ENCODE measurements at places on chromosomes 11 and 22.

DNA sequence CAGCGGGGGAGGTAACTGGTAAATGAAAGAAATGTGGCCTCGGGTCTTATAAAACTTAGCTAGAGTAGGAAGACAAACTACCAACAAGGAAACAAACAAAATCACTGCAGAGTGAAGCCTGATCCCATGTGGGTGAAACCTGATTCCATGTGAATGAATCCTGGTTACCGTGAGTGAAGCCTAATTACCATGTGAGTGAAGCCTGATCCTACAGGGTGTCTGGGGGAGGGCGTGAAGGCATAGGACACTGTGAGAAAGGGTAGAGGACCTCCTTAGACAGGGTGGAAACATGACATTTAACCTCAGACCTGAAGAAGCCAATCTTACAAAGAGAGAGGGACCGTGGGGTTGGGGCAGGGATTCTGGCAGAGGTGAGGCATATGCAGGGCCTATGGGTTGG is 106.2 kb upstream of the USP47 start:
- DNase-seq, result no peak

DNA sequence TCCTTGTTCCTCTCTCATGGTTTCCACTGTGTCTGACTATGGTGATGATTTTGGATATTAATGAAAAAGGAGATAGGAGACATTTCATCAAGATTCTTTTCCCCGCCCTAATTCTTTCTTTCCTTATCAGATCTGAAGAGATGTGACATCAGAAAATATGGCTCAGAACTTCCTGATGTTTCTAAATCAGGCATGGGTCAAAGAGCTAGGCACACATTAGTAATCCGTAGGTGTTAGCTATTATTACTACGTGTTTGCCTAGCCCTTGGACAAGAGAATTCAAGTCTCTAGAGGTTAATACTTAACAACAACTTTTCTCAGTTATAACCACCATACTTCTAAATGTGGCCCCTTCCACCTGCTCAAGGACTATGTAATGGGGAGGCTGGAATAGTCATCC is 5.8 kb downstream of the JOSD1 start:
- DNase-seq, result no peak

DNA sequence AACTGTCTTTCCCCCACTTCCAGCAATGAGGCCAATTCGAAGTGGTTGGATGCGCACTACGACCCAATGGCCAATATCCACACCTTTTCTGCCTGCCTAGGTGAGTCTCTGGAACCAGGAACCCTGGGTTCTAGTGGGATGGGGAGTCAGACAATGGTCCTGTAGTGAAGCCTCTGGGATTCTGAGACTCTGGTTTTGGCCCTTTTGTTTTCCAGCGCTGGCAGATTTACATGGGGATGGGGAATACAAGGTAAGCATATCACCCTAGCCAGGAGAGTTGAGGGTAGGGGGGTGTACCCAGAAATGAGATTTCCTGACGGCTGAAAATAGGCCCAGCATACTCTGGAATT is 530 bp downstream of the BBS1 start:
- DNase-seq, result no peak

GRCh38 chr11:13260201-13260962 is 17.2 kb upstream of the BMAL1 start:
- DNase-seq, result no peak

- DNase-seq, result no peak
Measured at GRCh38 chr11:15697437-15698236, 582.9 kb downstream of the INSC start.

- DNase-seq, result no peak
Measured at GRCh38 chr11:133794205-133794604, 51.1 kb downstream of the SPATA19 start.

GRCh38 chr11:65710421-65710820 is 1.6 kb upstream of the KAT5 start:
- DNase-seq, result no peak

DNA sequence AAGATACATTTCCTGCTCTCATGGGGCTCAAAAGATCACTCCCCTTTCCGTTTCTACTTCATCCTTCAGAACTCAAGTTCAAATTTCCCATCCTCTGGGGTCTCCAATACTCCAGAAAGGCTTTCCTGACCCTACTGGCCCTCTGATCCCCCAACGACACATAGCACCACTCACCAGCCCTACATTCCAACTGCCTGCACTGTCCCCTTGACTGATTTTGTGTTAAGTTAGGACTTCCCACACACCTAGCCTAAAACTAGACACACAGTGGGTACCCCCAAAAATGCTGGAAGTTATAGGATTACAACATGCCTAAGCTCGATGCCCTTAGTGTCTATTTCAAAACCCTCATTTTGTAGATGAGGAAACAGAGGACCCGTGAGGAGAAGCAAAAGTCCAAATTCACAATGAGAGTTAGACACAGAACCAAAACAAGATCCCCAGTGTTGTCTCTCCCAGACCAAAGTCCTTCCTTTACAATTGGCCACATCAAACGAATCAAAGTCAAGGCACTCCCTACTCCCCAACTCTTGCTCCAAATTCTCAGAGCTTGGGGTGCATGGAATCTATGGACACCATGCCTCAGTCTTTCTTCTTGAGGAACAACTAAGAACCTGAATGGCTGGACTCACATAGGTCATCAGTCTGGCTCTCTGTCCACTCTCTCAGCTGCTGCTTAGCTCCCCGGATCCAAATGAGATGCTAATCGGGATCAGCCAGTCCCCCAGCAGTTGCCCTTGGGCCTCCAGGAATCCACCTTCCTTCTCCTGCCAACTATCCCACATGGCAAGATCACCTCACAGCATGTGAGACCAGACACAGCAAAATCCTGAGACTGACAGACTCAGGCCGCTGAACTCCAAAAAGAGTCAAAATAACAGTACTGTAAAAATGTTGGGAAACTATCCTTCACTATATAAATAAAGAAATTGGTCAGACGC is 1.7 kb downstream of the CLPB start:
- no peak for DNase-seq

DNA sequence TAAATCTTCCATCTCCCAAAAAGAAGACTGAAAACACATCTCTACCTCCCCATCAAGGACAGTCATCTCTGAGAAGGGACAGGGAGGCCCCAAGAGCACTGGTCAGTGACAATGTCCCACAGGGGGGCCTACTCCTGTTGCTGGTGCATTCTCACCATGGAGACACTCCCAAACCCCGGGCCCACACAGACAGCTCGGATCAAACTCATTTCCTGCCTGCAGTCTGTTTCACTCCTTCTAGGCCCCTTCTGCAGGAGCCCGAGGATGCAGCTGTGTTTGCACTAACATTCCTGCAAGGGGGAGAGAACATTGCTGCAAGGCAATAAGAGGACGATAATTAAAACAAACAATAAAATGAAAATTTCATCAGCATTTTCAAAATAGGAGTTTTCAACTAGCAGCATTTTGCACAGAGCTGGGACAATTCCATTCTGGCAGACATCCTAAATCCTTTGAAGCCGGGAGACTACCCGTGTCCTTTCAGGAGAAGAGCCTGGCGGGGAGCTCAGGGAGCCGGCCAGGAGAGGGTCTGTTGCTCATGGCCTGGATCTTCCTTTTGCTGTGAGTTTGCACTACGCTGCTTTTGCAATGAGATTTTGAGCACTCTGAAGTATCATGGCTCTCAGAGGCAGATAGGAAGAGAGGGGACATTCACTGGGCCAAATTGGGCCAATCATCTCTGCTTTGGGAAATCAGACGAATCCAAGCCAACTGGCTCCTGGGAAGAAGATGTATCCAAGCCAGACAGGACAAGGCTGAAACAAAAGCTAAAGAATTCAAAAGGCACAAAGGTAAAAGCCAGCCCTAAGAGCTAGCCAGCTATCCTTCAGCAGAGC is 33.2 kb downstream of the SPATA19 start:
- DNase-seq, result no peak

DNA sequence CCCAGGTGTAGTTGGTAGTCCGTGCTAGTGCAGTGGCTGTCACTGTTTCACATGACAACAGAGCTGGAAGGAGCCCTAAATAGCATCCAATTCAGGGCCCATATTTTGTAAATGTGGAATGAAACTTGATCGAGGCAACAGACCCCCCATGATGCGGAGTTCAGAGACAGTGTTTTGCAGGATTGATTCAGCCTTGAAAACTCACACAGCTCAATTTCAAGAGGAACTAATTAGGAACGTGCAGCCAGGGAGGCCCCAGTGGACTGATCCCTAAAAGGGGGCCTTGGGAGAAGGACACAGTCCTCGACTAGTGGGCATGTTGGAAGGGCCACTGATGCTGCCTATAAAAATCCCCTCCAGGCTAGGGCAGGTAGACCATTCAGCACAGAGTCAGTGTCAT is 61.0 kb upstream of the TTC12 start:
- DNase-seq, result no peak

DNA sequence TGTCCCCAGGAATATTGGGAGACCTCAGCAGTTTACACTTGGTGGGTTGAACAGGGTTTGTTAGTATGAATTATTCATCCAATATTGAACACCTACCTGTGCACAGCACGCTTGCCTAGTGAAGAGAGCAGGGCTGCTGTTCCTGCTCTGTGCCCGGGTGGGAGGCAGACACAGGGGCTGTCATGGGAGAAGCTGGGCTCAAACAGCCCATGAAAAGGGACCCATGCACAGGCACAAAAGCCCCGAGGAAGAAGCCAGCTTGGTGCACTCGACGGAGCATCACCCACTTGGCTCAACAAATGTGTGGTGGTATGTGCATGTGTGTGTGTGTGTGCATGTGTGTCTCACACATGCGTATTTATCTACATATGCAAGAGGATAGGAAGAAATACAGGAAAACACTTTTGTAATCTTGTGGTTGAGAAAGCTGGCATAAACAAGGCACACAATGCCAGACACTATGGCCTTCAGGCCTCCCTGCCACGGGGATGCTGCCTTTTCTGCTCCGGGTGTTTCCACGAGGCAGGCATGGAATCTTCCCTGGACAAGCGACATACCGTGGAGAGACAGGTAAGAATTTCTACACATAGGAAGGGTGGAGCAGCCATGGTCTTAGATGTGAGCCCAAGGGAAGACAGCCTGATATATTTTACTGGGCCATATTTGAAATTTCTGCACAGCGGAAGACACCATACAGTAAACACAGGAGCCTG is 5.0 kb upstream of the APOBEC3A start:
- DNase-seq, result no peak

DNA sequence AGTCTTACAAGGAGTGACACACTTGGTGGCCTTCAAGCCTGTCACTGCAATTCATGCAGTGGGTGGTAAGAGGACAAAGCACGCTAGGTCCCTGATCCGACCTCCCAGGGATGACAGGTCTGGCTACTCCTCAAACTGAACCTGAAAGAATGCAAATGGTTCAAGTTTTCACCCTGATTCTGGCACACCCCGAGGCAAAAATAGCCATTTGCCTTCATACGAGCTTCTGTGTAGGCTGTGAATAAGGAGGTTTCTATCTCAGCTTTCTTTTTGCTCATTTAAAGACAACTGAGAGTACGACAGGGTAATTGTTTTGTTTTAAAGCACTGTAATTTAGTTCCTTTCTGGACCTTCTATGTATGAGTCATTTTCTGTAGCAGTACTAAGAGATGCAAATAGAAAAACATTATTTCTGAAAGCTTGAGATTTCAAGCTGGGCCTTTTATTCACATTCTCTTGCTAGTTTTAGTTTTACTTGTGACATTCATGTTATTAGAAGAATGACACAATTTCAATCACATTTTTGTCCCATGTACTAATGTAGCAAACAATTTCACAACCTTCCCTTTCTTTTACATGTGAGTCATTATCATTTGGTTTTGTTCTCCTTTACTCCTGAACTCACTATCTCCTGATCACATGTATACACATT is 56.6 kb upstream of the FDX1 start:
- DNase-seq, result no peak

DNA sequence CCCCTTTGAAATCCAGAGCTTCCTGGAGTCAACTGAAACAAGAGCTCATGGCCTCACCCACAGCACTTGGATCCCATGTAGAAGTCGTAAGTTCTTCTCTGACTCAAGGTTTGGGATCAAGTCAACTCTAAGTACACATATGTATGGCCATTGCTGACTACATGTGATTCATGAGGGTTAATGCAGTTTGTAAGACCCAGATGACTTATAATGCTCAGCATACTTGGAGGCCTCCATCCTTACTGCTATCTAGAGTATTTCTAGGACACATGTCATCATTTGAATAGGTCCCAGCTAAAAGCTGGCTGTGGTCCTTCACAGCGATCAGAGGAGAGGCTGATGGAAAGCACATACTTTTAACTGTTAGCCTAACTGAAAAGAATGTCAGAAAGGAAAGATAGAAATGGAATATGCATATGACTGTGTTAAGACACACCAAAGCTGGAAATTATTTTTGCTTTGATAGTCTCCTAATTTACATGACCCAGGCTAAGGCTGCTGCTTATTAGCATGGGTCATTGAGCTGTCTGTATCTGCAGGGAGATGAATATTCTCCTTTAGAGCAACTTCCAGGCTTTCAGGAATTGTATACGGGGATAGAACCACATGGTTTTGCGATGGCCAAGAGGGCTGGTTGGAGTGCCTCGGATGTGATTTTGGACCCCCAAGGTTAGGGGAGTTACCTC is 76.3 kb downstream of the NTM start:
- no peak for DNase-seq

DNA sequence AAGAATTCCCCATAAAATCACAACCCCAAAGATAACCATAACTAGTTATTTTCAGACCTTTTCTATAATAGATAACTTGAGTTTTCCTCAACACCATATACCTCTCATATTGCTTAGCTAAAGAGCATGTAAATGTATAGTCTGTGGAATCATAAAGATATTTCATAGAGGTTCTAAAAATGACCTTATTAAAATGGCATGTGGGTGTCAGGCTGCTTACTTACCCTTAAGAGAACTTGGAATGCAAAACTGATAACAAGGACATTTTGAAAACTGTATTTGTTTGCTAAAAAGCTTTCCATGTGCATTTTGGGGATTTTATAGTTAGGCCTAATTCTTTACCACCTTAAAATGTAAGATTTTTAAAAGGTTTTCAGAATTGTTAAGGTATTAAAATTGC is 4.7 kb downstream of the SIK2 start:
- DNase-seq, result no peak

GRCh38 chr11:8258784-8259183 is 4.9 kb downstream of the LMO1 start:
- no peak for DNase-seq

GRCh38 chr11:27437829-27438594 is 34.6 kb downstream of the LGR4 start:
- DNase-seq, result no peak

DNA sequence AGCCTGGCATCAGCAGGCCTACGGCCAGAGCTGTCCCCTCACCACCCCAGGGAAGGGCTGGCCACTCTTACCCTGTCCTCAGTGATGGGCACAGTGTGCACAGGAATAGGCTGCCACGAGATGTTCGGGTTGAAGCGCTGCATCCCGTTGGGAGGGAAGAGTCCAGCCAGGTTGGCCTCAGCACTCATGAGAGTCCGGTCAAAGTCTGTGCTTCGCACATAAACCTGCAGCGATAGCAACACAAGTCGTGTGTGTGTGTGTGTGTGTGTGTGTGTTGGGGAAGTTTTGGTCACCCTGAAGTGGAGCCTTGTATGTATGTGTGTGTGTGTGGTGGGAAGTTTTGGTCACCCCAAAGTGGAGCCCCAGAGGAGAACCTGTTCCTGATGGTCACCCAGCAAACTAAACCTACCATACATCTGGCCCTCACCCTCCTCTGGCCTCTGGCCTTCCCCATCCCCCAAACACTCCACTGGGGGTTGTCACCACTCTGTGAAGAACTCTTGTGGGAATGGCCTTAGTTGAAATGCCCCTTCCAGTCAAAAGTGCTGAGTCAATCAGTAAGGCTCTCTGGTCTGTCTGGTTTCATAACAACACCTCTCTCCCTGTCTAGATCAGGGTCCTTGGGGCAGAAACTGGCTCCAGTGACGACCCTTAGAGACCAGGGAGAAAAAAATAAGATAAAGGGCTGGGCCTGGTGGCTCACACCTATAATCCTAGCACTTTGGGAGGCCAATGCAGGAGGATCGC is 2.8 kb downstream of the ACP2 start:
- no peak for DNase-seq

All from NCI-H524 (cell line).